ENCODE measurements at places on chromosomes 2 and 18. TPM values are rescaled to one million over a fixed set of nuclear protein-coding genes. Genes with fewer than 3 reads are reported as not detected.

The FOXI3 gene
- total RNA-seq: not detected

GRCh38 chr2:105464325-105464724 lies 65.5 kb upstream of the FHL2 start:
- no peak for DNase-seq

GRCh38 chr18:75261430-75262223 lies 51.0 kb downstream of the TSHZ1 start:
- DNase-seq: no peak

- no peak for DNase-seq
Measured at GRCh38 chr2:26616706-26617587, 24.2 kb downstream of the CIB4 start.

Data from omental fat pad (tissue), 4 donors.